ENCODE measurements at places on chromosomes 7 and 10.

DNA sequence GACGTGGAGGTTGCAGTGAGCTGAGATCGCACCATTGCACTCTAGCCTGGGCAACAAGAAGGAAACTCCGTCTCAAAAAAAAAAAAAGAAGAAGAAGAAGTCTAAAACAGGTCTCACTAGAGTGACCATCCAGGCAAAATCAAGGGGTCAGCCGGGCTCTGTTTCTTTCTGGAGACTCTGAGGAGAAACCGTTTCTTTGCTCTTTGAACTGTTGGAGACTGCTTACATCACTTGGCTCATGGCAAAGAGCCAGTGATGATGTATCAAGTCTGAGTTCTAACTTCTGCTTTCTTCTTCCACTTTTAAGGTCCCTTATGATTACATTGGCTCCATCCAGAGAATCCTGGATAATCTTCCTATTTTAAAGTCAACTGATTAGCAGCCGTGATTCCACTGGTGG, 306.8 kb downstream of the WDR11 start:
- DNase-seq = no peak

GRCh38 chr7:129401967-129402860, 32.0 kb upstream of the STRIP2 start:
- no peak for DNase-seq

DNA sequence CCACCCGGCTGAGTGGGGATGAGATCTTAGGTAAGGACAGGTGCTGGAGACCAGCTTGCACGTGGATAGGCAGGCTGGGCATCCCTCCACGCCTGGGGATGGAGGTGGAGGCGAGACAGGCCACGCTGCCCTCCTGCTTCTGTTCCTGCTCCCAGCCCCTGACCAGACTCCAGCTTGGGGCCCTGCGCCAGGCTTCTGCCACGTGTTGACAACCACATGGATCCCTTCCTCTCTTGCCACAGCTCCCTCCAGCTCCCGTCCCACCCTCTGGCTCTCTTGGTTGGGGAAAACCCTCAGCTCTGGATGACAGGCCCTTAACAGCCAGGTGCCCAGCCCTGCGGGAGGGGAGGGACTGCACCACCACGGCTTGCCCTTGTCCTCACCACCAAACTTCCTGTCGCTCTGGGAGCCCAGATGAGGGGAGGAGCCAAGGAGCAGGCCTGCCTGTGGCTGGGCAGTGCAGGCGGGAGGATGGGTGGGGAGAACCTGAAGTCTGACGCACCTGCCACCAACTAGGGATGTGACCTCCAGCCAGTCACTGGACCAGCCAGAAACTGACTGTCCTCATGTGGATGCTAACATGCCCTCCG, 36.0 kb downstream of the KCNH2 start:
- DNase-seq = peak; percentile 24

- no peak for DNase-seq
Measured at GRCh38 chr7:55532150-55532917, 40.0 kb downstream of the VOPP1 start.

- no peak for DNase-seq
Measured at GRCh38 chr10:70265032-70265689, 18.6 kb downstream of the NPFFR1 start.

DNA sequence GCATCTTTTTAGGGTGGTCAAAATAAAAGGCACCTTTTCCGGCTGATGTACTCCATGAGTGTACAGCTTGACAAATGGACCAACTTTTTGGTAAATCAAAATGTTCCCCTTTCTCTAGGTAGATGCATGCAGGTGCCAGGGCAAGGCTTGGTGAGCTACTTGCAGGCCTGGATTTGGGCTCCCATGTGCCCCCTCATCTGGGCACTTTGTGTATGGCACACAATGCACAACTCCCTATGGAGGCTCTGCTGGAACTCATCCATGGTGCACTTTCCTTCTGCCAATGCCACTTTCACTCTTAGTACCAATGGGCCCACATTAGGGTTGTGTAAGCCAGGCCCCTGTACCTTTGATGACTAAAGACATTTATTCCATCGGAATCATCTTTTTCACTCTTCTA, 300.8 kb downstream of the SDHAF3 start:
- DNase-seq = no peak

DNA sequence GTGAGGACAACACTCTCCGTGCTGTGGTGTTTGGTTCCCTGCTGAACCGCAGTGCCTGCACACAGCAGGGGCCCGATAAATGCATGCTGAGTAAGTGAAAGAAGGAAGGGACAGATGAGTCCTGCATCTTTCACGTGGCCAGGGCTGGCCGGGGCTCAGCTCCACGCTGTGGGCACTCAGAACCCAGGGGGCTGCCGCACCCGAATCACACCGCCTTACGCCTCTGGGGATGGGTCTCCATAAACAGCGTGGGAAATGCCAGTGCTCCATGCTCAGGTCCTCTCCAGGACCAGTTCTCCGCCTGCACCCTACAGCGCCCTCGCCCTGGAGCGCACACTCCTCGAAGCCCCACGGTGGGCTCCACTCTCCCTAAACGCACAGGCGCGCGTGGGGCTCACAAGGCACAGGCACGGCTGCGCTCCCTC, 38.1 kb downstream of the RASGEF1A start:
- no peak for DNase-seq

DNA sequence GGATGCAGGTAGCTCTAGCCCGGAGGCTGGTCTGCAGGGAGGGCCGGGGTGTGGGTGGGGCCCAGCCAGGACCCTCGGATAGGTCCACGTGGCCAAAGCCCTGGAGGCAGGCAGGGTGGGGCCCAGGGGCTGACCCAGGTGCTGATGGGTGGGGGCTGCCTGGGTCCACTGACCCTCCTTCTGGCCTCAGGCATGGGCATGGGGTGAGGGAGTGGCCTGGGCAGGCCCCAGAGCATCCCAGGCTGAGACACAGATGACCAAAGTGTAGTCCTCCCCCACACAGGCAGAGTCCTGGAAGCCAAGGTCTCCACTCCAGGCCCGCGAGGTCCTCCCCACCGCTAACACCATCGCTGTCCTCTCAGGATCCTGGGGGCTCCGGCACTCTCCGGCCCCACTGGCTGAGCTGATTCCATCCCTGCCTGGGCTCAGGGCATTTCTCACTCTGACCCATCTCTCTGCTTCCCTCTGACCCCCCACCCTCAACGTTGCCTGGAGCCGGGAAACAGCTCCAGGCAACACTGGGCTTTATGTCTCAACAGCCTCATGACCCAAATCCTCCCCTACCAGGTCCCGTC, 20.7 kb upstream of the PPP2R2D start:
- no peak for DNase-seq

GRCh38 chr7:150421831-150422230, 28.6 kb upstream of the GIMAP8 start:
- no peak for DNase-seq

DNA sequence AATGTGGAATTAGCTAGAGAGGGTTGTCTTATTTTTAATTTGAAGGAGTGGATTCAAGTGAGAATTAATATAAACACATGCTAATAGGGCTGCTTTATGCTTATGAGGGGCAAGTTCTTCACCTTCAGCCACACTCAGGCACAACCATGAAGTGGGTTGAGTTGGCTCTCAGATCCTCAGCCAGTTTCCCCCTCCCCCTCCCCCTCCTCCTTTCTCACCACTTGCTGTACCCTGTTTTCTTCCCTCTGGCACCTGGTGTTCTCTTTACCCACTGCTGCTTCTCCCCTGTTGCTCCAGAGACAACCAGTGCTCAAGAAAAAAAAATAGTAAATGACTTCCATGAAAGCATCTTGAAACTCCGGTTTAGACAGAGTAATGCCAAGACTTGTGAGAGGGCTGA, 1083.3 kb downstream of the CNTNAP2 start:
- no peak for DNase-seq

DNA sequence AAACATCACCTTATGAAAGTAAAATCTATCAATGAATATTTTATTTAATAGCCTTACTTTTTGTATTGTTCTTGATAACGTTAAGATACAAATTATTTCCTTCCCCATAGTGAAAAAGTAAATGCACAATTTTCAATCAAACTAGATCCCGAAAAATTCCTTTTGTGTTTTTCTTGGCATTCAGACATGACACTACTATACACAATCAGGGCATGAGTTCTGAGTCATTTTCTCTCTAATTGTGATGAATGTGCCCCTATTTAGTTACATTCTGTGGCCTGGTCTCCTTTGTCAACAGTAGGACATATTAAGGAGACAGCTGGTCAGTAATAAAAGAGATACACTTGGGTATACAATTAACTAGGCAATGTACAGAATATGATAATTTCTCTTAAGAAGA, 19.8 kb downstream of the COL1A2 start:
- DNase-seq = no peak

DNA sequence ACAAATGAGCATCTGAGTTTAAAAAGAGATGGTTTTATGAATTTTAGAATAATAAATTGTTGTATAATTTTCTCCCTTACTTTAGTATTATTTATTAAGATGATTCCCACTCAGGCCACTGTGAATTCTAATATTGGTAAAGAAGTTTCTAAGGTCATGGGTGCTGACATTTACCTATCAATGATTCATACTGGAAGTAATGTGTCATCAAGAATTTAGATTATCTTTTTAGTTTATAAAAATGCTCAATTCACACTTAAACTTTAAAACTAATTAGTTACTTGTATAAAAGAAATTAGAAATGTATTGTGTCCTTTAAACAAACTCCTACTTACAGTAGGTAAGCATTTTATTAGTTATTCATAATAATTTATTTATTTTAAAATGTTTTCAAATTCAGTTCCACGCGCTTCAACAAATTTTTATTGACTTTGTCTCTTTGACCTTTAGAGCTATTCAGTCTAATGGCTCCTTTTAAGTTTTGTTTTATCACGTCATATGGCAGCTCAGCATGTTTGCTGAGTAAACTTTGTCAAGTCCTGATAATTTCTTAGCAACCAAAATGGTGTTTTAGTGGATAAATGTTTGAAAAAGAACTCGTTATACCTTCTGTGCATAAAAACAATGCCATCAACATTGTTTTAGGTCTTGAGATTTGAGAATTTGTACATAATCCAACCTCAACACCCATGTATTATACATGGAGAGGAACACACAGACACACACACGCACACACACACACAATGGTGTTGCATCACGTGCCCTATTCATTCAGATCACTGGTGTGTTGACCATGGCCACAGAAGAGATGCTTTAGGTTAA, 15.1 kb upstream of the MRC1 start:
- DNase-seq = no peak

DNA sequence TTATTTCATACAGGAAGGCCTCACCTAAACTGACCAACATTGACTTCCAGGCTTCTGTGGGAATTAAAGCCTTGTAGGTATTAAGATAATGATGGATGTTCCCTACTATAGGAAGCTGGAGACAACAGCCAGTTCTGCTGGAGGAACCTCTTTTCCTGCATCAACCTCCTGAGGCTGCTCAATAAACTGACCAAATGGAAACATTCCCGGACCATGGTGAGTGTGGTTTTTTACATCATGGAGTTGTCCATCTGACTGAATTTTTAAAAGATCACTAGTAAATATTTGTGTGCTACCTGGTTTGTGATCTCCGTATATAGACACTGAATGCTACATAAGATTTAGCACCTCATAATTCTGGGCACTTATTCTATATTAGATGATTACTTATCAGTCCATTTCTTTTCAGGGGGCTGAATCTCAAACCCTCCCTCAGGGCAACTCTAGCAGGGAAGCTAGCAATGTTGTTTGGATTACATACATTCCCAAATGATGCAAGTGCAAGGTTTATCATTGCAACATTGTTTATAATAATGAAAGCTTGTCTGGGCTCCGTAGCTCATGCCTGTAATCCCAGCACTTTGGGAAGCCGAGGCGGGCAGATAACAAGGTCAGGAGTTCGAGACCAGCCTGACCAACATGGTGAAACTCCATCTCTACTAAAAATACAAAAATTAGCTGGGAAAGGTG, 21.5 kb upstream of the SMKR1 start:
- DNase-seq = no peak

DNA sequence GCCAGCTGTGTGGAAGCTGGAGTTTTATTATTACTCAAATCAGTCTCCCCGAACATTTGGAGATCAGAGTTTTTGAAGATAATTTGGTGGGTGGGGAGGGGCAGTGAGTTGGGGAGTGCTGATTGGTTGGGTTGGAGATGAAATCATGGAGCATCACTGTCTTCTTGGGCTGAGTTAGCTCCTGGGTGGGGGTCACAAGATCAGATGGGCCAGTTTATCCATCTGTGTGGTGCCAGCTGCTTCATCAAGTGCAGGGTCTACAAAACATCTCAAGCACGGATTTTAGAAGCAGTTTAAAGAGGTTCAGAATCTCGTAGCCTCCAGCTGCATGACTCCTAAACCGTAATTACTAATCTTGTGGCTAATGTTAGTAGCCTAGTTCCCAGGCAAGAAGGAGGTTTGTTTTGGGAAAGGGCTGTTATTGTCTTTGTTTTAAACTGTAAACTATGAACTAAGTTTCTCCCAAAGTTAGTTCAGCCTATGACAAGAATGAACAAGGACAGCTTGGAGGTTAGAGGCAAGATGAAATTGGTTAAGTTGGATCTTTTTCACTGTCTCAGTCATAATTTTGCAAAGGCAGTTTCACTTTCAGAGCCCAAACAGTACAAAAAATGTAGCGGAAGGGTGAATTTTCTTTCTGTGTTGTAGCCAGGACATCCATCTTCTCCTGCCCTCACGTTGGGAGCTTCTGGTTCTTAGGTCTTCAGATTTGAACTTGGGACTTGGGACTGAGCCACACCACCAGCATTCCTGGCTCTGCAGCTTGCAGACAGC, 43.1 kb downstream of the KLF6 start:
- DNase-seq = no peak

- no peak for DNase-seq
Measured at GRCh38 chr7:149175150-149175549, 20.2 kb upstream of the ZNF282 start.

DNA sequence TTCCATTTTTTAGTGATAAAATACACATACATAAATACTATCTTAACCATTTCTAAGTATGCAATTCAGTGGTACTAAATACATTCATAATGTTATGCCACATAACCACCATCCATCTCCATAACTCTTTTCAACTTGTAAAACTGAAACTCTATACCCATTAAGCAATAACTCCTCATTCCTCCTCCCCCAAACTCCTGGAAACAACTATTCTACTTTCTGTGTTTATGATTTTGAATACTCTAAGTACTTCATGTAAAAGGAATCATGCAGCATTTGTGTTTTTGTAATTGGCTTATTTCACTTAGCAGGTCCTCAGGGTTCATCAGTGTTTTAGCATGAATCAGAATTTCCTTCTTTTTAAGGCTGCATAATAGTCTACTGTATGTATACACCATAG, 131.8 kb downstream of the TES start:
- no peak for DNase-seq

GRCh38 chr10:47107007-47107747, 192.8 kb upstream of the GDF10 start:
- no peak for DNase-seq

GRCh38 chr7:35849158-35849831, 48.4 kb downstream of the SEPTIN7 start:
- no peak for DNase-seq

DNA sequence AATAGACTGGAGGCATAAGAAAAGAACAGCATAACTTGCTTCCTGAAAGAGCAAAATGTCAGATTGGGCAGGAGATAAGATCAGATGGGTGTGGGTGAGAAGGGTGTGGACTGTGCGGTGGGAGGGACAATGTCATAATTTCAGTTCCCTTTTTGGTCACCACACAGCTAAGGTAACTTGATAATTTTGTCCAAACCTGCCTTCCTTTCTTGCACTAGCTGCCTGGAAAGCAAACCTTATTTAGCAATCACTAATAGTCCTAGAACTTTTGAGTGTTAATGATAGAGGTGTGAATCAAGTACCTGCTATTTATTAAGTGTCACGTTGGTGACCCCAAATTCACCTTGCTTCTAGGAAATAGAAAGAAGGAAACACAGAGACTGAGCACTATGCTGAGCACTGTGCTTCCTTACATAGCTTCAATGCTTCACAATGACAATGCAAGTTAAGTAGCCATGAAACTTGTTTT, 72.4 kb upstream of the SP4 start:
- DNase-seq = peak; percentile 4

Data from T-helper 9 cell (primary cell).